Activated CD8-positive, alpha-beta T cell treated with anti-CD3 and anti-CD28 coated beads for 36 hours (primary cell): ENCODE measurements at places on chromosomes 1 and 21. TPM values are rescaled to one million over a fixed set of nuclear protein-coding genes. Genes with fewer than 3 reads are reported as not detected.

GRCh38 chr1:156926175-156926574, 5.7 kb downstream of the LRRC71 start:
- peak; percentile 89 for DNase-seq

DNA sequence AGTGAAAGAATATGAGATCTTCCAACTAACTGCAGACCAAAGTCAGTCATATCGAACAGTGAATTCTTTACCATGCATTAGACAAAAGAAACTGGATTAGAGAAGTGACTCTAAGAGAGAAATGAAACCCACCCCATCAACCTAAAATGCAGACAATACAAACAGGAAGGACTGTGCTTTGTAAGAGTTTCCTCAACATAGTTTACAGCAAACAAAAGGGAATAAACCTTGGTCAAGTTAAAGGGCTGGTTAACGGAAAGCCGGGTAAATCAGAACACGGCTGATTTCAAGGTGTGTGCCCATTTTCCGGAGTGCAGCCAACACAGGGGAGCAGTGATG, 39.2 kb downstream of the SIPA1L2 start:
- no peak for DNase-seq

- DNase-seq, result no peak
These were observed 316.0 kb upstream of the ADGRL4 start for GRCh38 chr1:79322511-79323027.

Gene GPR25
- 0.34 TPM for total RNA-seq

DNA sequence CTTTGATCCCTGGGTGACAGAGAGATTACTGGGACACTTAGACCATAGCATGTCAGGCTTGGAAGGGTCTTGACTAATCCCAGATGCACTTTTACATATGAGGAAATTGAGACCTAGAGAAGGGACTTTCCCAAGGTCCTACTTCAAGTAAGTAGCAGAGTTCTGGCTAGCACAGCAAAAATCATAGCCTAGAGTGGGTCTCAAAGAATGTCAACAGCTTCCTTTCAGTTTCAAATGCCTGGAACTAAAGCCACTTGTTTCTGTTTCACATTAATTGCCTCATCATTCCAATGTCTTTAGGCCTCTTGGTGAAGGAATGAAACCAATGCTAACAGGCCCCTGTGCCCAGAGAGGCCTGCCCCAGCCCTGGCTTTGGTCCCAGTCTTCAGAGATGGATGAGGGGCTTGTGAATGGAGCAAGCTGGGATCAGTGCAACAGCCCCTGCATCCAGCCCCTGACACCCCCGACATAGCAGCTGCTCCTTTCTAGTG, 26.6 kb downstream of the ATF3 start:
- DNase-seq, result no peak

Gene C1orf87
- not detected for total RNA-seq

DNA sequence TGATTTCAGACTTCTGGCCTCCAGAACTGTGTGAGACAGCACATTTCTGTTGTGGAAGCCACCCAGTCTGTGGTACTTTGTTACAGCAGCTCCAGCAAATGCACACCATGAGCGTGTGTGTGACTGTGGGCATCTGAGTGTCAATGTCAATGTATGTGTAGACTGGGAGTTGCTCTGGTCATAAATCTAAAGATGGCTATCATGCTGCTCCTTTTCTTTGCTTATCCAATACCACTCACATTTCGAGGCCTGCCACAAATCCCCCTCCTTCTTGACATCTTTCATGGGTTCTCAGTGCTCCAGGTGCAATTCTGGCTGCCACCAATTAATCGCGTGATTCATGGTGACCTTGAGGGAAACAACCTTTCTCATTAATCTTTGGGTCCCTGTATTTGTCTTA, 141.2 kb downstream of the RWDD3 start:
- DNase-seq, result no peak

Gene GJA8
- not detected for total RNA-seq

Gene NPL
- total RNA-seq, result 4.5 TPM

Gene PIK3C2B
- 26.6 TPM for total RNA-seq

Gene DNAJC6
- 2.1 TPM for total RNA-seq

DNA sequence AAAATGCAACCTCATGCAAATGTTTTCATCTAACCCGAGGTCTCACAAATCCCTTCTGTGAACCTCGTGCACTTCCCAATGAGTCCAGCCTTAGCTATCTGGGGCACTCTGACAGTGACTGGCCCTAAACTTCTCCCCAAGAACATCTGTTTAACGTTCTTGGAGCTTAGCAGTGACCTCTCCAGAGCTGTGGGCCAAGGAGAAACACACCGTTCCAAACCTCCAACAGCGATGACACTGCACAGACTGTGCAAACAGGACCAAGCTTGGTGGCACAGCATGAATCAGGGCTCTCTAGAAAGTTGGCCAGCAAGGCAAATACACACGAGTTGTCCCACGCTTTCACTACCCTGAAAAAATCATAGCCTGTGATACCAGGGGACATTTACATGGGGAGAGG, 15.8 kb downstream of the BEND5 start:
- no peak for DNase-seq

DNA sequence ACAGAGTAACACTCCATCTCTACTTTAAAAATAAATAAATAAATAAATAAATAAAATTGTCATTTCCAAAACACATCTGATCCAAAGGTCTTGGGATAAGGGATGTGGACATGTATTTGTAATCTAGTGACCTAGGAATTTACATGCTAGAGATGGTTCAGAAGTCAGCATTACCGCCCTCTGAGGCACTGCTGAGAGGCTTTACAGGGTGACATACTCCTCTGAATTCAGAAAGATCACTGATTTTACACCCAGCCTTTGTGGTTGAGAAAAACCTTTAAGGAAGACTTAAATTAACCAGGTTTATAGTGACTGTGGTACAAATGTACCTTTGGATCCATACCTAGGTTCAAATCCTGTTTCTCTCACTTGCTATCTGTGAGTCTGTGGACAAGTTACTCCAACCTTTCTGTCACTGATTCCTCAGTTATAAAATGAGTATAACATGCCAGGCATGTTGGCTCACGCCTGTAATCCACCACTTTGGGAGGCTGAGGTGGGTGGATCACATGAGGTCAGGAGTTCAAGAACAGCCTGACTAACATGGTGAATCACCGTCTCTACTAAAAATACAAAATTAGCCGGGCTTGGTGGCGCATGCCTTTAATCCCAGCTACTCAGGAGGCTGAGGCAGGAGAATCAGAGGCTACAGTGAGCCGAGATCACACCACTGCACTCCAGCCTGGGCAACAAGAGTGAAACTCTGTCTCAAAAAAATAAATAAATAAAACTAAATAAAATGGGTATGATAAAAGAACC, 20.1 kb downstream of the OSBPL9 start:
- DNase-seq, result no peak

- peak; percentile 58 for DNase-seq
These were observed 8.1 kb upstream of the TADA1 start for GRCh38 chr1:166884040-166884642.

Gene ARHGEF19
- 5.7 TPM for total RNA-seq

- DNase-seq, result no peak
These were observed 76.7 kb downstream of the OSBPL9 start for GRCh38 chr1:51693419-51694155.

GRCh38 chr1:222794656-222795474, 20.0 kb upstream of the DISP1 start:
- DNase-seq, result no peak

DNA sequence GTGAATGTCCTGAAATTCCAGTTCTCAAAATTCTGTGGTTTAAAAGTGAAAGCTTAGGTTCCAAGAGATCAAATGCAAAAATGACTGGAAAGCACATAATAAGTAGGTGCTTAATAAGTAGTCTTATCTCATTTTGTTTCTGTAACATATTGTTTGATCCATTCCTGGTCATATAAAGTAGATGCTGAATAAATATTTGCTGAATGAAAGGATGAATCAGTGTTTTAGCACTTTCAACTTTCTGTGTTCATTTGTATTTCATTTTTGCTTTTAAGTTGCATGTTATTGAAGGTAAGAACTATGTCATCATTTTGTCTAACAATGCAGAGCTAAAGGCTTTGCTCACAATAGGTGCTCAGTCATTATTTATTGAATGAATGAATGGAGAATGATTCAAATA, 6.3 kb downstream of the MAST2 start:
- no peak for DNase-seq

DNA sequence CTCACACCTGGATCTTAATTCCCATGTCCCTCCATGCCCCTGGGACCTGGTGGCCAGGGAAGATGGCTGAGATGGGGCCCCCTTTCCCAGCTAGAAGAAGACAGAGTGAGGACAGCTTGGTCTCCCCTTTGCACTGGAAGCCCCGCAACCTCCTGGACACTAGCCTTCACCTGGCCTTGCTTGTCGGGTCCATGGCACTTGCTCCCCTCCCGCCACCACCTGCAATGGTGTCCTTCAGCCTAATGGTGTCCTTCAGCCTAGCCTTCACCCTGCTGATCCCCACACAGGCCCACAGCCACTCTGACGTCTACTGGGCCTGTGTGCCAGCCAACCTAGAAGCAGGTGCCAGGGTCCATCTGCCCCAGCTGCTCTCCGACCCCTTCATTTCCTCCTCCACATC, 45.9 kb upstream of the EDN2 start:
- no peak for DNase-seq

Gene LORICRIN
- total RNA-seq, result not detected

DNA sequence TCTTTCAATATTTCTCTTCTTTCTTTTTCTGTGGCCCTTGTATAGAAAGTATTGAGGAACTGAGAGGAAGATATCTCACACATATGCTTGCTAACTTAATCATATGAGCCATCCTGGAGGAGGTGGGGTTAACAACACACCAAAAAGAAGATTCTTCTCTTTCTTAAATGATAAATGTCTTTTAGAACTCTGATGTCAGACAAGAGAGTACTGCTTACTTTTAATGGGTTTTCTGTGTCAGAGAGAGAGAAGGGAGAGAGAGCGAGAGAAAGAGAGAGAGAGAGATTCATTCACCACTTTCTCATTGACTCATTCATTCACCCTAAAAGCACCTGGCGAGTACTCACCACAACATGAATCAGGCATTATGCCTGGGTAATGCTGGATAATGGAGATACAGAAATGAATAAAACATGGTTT, 250.3 kb upstream of the SGIP1 start:
- DNase-seq, result peak; percentile 68

Gene ANKRD34A
- total RNA-seq, result 7.7 TPM

Gene HCRTR1
- not detected for total RNA-seq
